ENCODE measurements at places on chromosomes 2 and 18. TPM values are rescaled to one million over a fixed set of nuclear protein-coding genes. Genes with fewer than 3 reads are reported as not detected.

The SPDYA gene
- polyA plus RNA-seq, result 2.1 TPM

The NXPH2 gene
- 13.9 TPM for polyA plus RNA-seq

The NEUROD1 gene
- polyA plus RNA-seq, result not detected

The NEU2 gene
- polyA plus RNA-seq, result not detected

The IGFBP2 gene
- polyA plus RNA-seq, result 193 TPM

The CNRIP1 gene
- polyA plus RNA-seq, result 32.8 TPM

The UNC50 gene
- polyA plus RNA-seq, result 22.9 TPM

The GKN2 gene
- polyA plus RNA-seq, result not detected

The FSHR gene
- polyA plus RNA-seq, result 0.48 TPM

The IL36A gene
- not detected for polyA plus RNA-seq

The CYP26B1 gene
- 19.3 TPM for polyA plus RNA-seq

The ICOS gene
- polyA plus RNA-seq, result 0.20 TPM

The CCL20 gene
- polyA plus RNA-seq, result 2.2 TPM

The RGPD4 gene
- polyA plus RNA-seq, result 0.10 TPM

The MAP2 gene
- 12.2 TPM for polyA plus RNA-seq

The CRYGC gene
- not detected for polyA plus RNA-seq

The AGXT gene
- polyA plus RNA-seq, result not detected

The C2orf80 gene
- polyA plus RNA-seq, result not detected

The SKA1 gene
- 4.0 TPM for polyA plus RNA-seq

The CUL3 gene
- 85.1 TPM for polyA plus RNA-seq

The CHRND gene
- not detected for polyA plus RNA-seq

The ITPRID2 gene
- polyA plus RNA-seq, result 59.3 TPM

The SATB2 gene
- polyA plus RNA-seq, result 2.0 TPM

The CNDP1 gene
- 0.14 TPM for polyA plus RNA-seq

The CCDC150 gene
- polyA plus RNA-seq, result 5.0 TPM

The NFU1 gene
- 51.7 TPM for polyA plus RNA-seq

The TMEM200C gene
- polyA plus RNA-seq, result 0.19 TPM

The IL36B gene
- not detected for polyA plus RNA-seq

The COL3A1 gene
- polyA plus RNA-seq, result 6,372 TPM

The UGT1A8 gene
- polyA plus RNA-seq, result not detected

The BOLL gene
- polyA plus RNA-seq, result 2.2 TPM

The SCTR gene
- not detected for polyA plus RNA-seq

The INHBB gene
- 0.96 TPM for polyA plus RNA-seq

The SLC30A3 gene
- polyA plus RNA-seq, result 0.18 TPM

All from muscle of arm (tissue), 14 donors.